ENCODE measurements at places on chromosomes 7 and 10.

GRCh38 chr7:140421521-140421920, 17.7 kb downstream of the RAB19 start:
- DNase-seq, result no peak

GRCh38 chr7:140903741-140904480, 20.8 kb downstream of the BRAF start:
- no peak for DNase-seq

DNA sequence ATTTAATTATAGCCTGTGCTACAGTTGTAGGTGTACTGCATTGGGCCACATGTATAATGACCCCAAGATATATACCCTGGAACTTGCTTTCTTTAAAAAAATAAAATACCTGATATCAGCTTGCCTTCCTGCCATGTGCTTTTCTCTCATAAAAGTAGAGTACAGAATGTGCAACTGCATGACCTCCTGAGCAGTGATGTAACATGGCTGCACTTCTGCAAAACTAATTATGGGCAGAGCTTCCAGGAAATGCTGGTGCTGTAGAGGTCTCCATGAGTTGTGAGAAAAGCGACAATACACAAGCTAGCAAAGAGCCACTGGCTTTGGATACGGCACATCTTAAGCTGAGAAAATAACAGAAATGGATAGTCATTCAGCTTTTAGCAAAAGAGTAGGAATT, 6.5 kb upstream of the ERLIN1 start:
- DNase-seq, result no peak

DNA sequence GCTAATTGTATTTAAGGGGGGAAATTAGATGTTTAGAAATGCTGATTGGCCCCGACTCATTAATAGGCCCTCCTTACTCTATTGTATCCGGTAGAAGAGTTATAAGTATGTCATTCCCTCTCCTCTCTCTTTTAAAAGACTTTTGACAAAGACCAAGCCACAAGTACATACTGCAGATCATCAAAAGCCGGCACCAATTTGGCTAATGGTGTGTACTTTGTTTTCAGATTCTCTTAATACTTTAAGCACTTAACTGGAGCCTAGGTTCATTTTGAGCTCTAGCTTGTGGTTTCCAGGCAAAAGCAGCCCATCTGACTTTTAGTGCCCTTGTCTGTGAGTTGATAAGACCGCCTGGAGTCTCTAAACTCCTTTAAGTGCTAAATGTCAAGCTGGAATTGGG, 210.0 kb upstream of the LYZL1 start:
- DNase-seq, result no peak

GRCh38 chr7:46165276-46165675, 244.2 kb upstream of the IGFBP3 start:
- DNase-seq, result no peak

DNA sequence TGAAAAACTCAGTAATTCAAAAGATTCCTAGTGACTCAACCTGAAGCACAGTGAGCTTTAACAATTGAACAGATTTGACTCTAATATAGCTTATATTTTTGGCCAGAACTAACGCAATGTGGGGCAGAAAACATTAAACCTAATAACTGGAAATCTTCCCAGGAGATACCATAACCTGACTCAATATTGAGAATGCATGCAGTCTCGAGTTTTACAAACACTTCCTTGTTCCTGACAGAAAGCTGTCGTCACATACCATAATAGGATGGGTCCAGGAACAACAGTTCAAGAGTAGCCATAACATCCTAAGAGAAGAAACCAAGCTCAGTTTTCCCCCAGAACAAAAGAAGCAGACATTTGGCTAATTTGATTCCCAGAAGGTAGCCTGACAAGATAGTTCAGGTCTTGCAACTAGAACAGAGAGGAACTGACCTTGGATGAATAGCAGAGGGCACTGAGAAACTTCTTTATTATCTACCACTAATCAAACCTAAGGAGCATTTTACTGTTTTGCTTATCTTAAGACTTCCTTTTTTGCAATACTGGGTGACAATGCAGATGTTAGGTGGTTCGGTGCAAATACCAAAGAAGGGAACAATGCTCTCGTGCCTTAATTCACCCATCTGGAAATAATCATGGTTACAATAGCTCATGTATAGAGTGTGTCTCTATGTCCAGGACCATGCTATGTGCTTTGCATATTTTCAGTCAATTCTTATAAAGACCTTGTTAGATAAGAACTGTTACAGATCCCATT, 38.6 kb upstream of the ACSL5 start:
- no peak for DNase-seq

GRCh38 chr10:13201132-13201531, 33.0 kb downstream of the UCMA start:
- DNase-seq, result no peak

- DNase-seq, result no peak
These were observed 6.0 kb upstream of the ZDHHC4 start for GRCh38 chr7:6571160-6571779.

- no peak for DNase-seq
These were observed 244.3 kb downstream of the PHF14 start for GRCh38 chr7:11217848-11218565.

DNA sequence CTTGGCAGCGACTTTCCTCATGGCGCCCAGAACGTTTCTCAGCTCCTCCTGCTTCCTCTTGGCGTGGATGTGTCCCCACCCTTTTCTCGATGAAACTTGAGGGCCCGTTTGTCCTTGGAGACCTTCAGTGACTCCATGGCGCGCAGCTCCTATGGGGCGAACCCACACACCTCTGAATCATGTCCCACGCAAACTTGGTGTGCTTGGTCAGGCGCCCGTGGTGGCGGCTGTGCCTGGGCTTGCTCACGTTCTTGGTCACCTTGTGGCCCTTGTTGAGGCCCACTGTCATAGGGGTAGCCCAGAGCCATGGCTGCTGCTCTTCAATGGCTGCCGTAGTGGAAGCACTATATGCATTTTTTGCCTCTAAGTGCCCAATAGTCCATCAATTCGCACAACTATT, 117.5 kb upstream of the FOXP2 start:
- no peak for DNase-seq

DNA sequence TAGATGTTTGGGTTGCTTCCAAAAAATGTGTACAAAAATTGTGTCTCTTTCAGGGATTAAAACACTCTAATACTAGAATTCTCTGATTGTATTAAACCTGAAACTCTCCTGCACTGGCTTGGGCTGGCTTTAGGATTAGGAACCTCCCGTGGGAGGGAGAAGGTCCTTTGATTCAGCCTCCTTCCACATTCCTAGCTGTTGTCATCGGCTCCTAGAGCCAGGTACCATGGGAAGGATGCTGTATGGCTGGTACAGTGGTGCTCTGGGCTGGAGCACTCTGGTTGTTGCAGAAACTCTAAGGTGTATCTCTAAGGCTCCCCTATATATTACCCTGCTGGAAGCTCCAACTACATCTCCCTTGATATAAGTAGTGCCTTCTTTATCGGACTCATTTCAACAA, 245.2 kb upstream of the FOXK1 start:
- DNase-seq, result no peak

GRCh38 chr10:43845121-43845520, 196.4 kb upstream of the ZNF32 start:
- DNase-seq, result no peak

DNA sequence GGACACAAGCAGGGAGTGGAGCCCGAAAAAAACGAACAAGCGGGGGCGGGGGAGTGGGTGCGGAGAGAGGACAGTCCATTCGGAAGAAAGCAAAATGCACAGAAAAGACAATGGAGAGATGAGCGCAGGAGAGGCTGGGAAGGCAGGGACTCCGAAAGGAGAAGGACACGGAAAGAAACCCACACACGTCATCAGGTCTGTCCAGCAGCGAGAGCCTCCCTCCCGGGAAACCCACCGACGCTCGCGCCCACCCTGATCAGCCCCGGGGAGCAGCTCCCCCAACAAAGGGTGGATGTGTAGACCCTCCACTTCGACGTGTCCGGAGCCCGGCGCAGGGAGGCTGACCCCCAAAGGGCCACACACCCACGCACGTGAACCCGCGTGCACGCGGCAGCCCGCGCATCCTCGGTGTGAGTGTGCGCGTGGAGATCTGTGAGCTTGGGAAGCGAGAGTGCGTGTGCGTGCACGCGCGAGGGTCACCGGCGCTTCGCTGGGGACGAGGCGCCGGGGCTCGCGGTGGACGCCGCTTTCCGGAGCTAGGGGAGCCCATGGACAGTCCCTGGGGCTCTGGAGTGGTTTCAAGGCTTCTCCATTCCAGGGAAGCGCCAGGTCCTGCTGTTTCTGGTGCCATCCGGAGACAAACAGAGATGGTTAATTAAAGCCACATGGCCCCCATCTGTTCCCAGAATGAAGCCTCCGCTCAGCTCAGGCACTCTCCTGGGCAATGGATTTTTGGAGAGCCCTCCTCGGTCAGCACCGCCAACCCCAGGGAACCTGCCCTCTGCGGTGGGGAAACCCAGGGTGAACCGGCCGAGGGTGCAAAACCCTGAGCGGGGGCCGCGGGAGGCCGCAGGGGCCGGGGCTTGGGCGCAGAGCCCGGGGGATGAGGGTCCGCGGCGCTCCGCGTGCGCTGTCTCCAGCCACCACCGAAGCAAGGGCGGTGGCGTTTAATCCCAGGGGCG, 916 bp downstream of the LAMB1 start:
- no peak for DNase-seq

DNA sequence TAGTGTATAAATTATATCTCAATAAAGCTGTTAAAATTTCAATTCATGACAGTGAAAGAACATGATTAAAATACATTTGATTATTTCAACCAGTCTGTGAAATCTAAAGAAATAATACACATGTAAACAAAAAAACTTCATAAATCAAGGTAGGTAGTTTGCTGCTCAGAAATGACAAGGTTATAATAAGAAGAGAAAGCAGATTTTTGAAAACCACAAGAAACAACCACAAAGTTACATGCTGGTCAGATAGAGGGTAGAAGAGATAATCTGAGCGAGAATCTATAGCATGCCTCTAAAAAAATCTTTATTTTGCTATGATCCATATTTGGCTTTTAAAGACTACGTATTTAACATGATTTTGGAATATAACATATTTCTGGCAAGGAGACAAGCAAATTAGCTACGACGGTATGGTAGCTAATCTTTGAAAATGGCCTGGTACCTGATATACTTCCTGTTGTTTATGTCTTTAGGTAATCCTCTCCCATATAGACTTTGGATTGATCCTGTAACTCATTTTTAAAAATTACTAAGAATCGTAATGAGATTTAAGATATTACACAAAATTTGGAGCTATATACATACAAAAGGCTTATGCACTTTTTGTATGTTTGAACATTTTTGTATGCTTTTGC, 23.5 kb upstream of the VCL start:
- peak; percentile 54 for DNase-seq

- peak; percentile 53 for DNase-seq
These were observed 168.9 kb downstream of the NRF1 start for GRCh38 chr7:129780257-129780973.

- DNase-seq, result no peak
These were observed 327.5 kb upstream of the PHF14 start for GRCh38 chr7:10646194-10646593.

GRCh38 chr10:100730725-100731406, 14.5 kb upstream of the PAX2 start:
- no peak for DNase-seq

- no peak for DNase-seq
These were observed 20.7 kb downstream of the WAPL start for GRCh38 chr10:86500846-86501245.

- DNase-seq, result no peak
These were observed 92.8 kb downstream of the BMS1 start for GRCh38 chr10:42875388-42875755.

DNA sequence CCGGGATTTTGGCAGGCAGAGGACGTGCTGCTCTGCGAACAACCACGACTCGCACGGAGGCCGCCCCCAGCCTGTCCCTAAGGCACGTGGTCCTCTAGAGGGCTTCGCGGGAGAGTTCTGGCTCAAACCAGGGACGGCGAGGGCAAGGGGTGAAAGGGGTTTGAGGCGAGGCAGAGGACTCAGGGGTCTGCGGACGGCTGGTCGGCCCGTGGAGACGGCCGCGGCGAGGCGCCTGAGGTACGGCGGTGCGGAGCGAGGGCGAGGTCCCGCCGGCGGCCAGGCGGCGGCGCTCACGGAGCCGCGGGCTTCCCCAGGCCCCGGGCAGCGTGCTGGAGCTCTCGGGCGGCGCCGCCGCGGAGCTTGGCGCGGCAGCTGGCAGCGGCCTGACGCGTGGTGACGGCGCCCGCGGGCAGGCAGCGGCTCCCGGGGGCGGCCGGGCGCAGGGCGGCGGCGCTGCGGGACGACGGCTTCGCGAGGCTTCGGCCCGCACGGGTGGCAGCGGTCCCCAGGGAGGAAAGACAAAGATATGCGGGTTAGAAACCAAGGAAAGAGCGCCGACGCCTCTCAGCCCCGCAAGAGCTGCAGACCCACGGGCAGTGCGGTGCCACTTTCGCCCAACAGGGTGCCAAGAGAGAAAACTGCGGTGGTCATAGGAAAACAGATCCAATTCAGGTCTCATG, 44.8 kb downstream of the ZNF800 start:
- peak; percentile 64 for DNase-seq

GRCh38 chr7:136293841-136294391, 316.8 kb upstream of the MTPN start:
- no peak for DNase-seq

- no peak for DNase-seq
These were observed 11.9 kb upstream of the LRRC27 start for GRCh38 chr10:132319853-132320653.

- no peak for DNase-seq
These were observed 31.2 kb upstream of the EN2 start for GRCh38 chr7:155426543-155427410.

DNA sequence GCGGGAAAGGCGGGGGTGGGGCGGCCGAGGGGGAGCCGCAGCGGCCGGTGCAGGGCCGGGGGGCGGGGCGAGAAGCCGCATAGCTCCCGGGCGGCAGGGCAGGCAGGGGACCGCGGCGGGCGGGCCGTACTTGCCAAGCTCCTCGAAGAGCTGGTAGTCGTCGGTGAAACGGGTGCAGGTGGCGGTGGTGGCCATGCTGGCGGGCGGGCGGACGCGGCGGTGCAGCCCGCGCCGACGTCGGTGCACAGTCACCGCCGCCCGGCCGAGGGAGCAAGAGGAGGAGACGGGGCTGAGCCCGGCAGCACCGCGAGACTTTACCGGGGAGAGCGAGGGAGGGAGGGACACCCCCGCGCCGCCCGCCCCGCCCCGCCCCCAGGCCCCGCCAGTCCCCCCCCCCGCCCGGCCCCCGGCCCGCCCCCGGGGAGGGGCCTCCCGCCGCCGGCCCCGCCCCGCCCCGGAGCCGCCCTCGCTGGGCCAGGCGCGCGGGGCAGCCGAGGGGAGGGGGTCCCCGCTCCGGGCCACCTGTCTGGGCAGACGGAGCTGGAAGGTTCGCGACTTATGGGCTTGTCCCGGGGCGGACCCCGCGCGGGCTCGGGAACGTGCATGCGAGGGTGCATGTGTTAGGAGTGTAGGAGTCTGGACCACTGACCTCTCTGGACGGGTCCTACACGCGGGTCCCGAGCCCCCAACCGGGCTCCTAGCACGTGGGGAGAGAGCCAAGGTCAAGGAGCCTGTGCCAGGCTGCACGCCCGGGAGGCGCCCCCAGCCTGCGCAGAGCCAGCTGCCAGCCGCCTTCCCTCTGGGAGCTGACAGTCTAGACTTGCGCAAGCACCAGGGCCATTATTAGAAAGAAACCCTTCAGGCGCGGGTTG, at the start of gene CAMK2G:
Gene CAMK2G, minus strand, starts transcription at position 289 of the 872 bp plus-strand sequence. Its CDS starts 94 bp downstream, at position 195.
- peak; percentile 84 for DNase-seq

Data from central memory CD4-positive, alpha-beta T cell (primary cell).